IPS-NIHi11 (cell line): ENCODE measurements at places on chromosomes 5 and 9.

DNA sequence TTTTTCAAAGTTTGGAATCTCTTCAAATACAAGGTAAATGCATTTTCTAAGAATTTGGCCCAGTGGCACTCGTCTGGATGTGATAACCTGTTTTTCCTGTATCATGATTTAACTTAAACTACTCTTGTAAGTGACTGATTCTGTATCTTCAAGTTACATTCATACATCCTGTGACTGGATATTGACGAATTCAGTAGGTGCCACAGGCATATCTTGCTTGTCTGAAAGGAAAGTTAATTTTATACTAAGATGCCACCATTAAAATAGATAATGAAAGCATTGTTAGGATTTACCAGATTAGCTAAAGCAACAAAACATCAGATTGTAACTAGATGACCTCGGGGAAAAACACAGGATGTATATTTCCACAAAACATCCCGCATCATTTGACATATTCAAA lies 175.3 kb upstream of the ZNF608 start:
- no peak for DNase-seq

DNA sequence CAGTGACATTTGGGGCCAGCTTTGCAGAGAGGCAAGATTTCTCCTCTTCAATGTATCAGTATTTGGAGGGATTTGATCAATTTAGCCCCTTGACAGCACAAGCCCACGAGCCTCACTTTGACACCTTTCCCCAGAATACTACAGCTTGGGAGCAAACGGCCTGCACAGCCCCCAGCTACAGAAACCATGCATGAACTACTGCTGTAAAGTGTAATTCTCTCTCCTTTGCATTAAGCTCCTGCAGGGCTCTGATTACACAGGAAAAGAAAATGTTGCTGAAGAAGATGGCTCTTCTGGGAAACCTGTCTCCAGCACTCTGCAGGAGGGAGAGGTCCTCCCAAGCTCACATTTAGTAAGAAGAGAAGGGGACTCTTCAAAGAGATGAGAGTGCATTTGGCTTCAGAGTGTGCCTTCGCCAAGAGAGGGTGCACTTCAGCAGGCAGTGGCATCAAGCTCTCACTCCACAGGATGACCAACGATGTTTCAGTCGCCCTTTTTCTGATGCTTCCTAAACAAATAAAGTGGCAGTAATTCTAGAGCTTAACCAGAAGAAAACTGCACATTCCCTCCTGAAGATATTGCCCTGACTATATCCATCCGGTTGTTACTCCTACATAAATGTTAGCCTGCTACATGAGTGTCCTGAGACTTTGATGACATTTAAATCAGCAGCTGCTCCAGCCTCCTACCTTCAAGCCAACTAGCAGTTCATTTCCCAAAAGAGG lies 272.2 kb downstream of the AUH start:
- no peak for DNase-seq

DNA sequence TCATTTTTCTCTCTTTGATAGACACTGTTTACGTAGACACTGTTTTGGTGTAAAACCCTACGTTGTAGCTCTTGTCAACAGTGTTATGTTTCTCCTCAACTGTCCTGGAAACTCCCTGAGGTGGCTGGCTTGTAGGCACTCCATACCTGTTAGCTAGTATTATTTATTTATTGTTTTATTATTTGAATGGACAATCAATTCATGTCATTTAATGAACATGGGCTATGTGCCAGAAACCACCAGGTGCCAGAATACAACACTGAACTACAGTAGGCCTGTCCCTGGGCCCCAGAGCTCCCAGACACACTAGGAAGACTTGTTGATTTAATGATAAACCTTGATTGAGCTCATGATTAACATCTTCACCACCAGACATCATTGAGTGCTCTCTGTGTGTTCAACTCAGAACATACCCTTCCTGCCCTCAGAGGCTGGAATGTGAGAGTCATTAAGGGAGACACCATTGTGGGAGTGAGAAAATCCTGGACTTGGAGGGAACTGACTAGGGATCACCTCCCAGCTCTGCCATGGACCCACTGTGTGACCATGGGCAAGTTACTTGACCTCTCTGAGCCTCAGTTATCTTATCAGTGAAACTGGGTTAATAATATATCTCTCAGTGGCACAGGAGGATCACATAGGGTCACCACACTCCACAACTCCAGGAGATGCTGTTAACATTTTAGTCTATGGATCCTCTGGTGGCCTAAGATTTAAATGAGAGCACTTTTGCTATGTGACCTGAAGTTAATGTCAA lies 19.2 kb downstream of the IRF1 start:
- no peak for DNase-seq

GRCh38 chr9:106954974-106955850 lies 92.2 kb downstream of the ZNF462 start:
- DNase-seq, result no peak

DNA sequence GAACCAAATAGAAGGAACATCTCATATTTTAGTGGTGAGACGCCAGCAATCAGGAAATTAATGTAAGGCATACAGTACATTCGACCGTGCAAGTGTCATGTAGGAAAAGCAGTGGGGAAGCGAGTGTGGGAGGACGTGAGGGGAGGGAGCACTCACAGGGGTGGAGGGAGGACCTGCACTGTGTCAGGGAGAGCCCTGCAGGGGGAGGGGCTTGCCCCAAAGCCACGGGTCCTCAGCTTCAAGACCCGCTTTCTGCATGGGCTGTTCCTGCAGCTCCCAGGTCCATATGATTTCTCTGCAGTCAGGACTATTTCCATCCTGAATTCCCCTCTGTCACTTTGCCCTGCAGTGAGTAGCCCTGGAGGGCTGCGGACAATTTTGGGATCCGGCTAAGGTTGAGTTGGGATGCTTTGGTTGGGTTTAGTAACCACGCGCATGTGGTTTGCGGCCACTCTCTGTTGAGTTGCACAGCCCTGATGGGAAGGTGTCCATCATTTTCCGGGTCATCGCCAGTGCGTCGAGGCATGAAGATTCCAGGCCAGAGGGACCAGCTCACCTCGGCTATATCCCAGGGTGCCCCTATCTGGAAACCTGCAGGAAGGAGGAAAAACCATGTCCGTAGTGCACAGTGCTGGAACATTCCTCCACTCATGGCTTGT lies 61.9 kb downstream of the IRX1 start:
- DNase-seq, result no peak

GRCh38 chr9:84794981-84795637 lies 125.6 kb downstream of the NTRK2 start:
- DNase-seq, result no peak

GRCh38 chr9:86955561-86955960 lies 8.3 kb upstream of the GAS1 start:
- no peak for DNase-seq

DNA sequence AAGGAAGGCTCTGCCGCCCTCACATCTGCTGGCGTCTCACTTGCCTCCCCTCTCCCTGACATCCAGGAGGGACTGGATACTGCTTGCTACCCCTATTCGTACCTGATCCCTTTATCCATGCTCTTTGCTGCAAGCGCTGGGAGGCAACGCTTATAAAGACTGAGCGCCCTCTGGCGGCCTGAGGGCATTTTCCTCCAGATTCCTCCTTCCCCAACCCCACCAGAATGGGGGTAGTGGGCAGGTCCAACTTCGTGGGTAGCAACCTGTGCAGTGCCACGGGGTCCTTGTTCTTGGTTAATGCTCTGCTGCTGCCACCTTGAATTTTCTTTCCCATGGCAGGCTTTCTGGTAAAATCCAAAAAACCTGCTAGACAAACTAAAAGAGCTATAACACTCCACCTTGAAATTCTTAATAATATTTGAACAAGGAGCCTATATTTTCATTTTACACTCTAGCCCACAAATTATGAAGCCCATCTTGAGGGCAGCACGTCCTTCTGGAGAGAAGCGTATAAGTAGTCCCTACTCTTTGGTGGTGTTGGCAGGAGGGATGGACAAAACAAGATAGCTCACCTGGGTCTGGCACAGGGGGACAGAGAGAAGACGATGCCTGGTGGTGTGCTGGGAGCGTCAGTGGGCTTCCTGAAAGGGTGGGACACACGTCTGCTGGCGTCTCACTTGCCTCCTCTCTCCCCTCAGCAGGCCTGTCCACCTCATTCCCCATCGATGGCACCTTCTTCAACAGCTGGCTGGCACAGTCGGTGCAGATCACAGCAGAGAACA lies 52.5 kb downstream of the JADE2 start:
- DNase-seq, result peak; percentile 89

DNA sequence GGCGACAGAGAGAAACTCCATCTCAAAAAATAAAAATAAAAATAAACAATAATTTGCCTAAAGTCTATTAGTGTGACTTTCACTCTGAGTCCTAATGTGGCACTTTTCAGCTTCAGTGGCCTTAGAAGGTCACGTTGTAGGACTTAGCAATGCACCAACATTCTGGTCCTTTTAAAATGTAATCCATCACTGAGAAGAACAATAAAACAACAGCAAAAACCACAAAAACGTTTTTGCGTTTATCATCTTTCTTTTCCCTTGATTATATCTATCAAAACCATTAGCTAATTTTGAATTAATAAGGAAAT lies 190.1 kb upstream of the ZNF608 start:
- no peak for DNase-seq

DNA sequence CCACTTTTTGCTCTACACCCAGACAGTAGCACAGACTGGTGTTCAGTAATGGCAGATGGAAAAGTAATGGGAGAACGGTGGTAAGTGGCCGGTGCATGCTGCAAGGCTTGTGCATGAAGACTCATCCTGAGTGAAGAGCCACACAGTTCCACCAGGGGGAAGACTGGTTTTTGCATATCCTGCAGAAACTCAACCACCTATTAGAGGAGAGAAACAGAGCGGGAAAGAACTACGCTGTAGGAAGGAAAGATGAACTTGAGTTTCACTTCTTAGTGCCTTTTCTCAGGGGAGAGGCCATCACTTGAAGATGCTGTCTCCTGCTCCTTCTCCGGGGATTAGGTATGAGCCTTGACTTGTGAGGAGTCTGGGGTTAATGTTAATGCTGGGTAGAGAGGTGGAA lies 9.4 kb upstream of the PRSS3 start:
- peak; percentile 27 for DNase-seq

DNA sequence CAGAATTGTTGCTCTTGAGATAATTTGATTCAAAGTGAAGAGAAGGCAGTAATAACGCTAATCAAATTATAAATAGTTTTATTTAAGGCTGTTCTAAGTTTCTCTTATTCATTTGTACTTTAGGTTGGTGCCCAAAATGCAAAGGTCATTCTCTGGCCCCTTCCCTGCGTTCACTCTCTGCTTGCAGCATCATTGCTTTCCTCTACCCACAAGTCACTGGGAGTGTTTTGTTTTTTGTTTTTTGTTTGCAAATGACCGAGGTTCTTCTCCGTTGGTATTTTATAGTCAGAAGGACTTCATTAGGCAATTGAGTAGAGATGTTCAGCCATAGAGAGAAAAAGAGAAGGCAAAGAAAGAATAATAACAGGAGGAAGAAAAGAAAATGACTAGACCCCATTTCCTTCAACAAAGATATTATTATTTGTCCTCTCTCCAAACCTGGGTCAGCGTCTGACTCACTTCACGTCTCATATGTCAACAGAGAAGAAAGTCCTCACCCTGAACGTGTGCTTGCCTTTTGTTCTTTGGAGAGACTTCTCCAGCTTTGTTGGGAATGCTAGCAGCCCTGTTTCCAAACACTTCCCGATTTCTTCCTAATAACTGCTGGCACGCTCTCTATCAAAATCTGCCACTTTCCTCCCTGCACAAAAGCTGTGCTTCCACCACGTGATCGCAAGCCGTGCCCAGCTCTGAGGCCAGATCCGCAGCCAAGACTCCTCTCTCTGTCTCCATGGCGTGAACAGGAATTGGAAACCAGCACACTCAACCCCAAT lies 119.8 kb downstream of the EBF1 start:
- no peak for DNase-seq

DNA sequence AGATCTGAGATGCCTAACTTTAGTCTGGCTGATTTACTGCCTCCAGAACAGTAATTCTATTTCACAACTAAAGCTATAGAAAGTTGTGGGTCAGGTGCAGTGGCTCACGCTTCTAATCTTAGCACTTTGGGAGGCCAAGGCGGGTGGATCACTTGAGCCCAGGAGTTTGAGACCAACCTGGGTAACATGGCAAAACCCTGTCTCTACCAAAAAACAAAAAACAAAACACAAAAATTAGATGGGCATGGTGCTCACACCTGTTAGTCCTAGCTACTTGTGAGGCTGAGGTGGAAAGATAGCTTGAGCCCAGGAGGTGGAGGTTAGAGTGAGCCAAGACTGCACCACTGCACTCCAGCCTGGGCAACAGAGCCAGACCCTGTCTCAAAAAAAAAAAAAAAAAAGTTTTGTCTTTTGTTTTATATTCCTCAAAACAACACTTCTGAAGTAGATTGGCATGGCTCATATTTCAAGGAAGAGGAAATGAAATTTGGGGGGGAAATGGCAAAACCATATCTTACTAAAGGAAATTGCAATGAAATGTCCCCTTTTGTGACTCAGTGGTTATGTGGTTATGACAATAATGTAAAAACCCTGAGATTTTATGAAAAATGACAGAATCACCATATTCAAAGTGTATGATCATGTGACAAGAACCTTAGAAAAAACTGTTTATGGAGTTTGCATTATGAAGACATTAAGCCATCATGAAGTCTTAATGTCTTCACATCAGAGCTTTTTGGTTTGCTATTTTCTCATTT lies 16.2 kb downstream of the FNBP1 start:
- no peak for DNase-seq

DNA sequence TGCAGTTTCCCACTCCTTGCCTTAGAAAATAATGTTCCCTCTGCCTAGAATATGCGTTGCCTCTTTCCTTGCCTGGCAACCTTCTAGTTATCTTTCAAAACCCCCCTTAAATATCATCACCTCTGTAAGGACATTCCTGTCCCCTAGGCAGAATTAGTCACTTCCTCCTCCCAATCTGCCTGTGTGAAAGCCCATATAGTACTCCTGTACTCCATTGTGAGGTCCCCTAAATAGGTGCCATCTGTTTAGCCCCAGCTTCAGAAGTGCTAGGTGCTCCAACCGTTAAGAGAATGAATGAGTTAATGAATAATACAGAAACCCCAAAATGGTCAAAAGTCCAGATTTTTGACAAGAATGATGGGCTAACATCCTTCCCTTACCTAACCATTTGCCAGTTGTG lies 181.4 kb downstream of the GDNF start:
- DNase-seq, result no peak

DNA sequence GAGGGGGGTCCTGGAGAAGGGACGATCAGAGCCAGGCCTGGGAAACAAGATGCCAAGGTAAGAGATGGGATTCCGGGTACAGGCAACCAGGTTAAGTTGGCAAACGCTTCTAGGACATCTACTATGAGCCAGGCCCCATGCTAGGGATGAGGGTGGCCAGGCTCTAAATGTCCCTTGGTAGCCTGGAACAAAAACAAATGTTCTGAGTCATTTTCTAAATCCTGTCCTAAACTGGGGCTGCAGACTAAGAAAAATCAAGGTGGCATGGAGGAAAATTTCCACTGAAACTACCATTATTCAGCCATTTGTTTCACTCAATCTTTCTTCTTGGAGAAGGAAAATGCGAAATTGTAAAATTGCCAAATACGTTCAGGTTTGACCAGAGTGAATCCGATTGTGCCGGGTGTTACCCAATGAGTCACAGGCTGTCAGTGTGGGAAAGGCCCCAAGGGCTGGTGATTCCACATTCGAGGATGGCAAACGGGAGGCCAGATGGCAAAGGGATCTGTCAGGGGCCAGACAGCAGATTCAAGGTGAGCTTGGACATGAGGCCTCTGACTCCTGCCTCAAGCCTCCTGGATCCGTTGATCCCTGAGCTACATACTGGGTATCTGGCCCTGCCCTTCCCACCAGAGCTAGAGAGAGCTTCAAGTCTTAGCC lies 57.6 kb downstream of the PAX5 start:
- no peak for DNase-seq

GRCh38 chr9:79939819-79940218 lies 368.1 kb downstream of the TLE4 start:
- no peak for DNase-seq
